Activated CD4-positive, CD25-positive, alpha-beta regulatory T cell (primary cell): ENCODE measurements at places on chromosomes 5 and 9.

DNA sequence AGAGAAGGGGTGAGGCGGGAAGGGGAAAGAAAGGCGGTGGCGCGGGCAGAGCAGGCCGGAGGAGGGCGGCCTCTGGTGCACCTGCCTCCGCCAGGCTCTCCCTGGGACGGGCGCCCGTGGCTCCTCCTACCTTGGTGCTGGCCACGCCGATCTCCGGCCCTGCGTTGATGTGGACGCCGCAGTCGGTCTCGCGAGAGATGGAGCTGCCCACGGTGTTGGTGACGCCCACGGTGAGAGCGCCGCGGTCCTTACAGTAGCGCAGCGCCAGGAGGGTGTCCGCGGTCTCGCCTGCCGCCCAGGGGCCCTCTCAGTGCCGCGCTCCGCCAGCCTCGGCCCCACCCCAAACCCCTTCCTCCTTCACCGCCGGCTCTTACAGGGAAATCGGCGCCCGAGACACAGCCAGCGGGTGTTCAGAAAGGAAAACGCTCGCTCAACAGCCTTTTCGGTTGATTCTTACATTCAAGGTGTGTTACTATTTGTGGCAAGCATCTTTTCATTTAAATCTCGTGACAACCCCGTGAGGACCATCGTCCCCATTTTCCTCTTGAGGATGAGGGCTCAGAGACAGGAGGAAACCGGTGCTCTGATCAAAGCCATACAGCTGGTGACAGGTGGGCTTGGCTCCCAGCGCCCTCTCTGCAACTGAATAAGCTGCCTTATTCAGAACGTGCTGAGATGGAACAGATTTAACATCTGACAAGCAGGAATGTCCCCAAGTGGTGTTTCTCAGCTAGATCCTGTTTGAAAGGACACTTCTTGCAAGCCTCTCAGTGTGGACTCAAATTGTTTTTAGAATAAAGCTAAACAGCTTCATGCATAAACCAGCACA is 22.0 kb upstream of the MAPK9 start:
- DNase-seq: peak; percentile 11

GRCh38 chr9:131276891-131277286 is 579 bp upstream of the FAM78A start:
- no peak for DNase-seq

- DNase-seq: no peak
Measured at GRCh38 chr9:2163231-2163885, 148.2 kb downstream of the SMARCA2 start.

DNA sequence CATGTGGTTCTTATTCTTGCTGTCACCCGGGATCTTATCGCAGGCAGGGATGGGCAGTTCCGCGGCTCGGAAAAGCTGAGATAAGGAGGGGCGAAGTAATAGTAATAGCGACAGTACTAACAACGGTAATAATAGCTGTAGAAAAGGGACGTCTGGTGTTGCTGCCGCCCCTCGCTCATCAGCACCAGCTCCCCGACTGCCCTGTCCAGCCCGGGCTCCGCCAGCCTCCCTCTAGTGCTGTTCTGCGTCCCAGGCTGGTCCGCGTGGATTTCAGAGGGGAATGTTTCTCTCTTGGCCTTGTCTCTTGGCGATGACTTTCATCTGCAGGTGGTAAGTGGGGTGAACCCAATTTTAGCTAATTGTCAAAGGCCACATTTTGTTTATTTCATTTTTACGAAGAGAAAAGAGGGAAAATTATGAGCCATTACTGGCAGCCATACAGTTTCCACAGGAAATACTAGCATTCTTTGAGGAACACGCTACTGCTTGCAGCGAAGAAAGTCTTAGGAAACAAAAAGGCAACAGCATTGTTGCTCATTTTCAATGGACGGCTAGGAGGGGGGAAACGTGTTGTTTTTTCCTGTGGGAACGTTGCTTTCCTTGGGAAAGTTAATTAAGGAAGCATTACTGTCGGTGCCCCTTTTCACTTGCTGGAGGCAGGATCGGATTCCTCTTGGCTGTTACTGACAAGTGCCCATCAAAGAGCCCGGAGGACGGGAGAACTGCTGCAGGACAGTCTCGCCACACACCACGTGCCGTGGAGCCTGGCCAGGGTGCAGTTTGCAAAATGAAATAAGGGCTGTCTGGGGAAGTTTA is 762 bp downstream of the SNCAIP start:
- DNase-seq: no peak

- DNase-seq: no peak
Measured at GRCh38 chr5:90173299-90174030, 236.1 kb downstream of the CETN3 start.

DNA sequence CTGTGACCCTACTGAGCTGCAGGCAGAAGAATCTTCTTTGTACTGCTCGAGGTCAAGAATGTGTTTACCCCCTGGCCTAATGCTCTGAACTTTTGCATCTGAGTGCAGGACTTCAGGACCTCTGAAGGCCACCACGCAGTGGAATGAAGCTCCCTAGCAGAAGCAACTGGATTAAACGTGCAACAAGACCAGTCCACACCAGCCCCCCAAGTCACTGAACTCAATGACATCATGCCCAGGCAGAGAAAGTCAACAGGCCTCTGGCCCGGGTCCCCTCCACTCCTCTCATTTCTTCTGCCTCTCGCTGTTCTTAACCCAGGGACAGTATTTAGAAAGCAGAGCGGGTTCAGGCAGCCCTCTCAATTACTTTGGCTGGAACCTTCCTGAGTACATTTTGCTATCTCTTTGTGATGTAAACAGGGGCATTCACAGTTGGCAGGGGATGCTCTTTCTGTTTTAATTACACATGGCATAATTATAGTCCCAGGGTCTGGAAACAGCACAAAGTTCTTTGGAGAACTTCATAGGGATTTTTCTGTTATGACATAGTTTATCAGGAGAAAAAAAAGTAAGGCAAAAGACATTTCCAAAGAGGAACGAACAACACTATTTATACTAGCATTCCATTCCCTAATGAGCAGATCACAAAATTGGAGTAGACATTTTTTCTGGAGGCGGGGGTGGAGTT is 108.2 kb upstream of the SPATA31D4 start:
- DNase-seq: no peak

DNA sequence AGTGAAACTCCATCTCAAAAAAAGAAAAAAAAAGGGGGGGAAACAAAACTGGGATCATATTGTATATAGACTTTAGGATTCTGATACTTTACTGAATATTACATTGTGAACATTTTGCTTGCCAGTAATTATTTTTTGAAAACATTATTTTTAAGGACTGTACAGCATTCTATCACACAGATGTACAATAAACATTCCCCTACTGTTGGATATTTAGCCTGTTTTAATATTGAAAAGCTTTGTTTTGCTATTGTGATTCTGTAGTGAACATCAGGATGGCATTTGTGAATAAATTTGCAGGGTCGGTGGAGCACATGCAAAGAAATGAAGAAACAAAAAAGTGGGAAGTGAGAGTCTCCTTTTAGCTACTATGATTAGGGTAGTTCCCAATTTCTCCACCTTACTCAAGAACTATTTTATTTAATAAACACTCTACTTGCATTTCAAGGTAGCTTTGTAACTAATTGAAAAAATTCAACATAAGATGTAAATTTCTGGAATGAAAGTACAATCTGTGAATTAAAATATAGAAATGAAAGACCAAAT is 18.7 kb downstream of the RASGRF2 start:
- no peak for DNase-seq

- no peak for DNase-seq
Measured at GRCh38 chr5:167730121-167730520, 561.3 kb upstream of the WWC1 start.

GRCh38 chr9:86782831-86783230 is 164.5 kb downstream of the GAS1 start:
- no peak for DNase-seq

DNA sequence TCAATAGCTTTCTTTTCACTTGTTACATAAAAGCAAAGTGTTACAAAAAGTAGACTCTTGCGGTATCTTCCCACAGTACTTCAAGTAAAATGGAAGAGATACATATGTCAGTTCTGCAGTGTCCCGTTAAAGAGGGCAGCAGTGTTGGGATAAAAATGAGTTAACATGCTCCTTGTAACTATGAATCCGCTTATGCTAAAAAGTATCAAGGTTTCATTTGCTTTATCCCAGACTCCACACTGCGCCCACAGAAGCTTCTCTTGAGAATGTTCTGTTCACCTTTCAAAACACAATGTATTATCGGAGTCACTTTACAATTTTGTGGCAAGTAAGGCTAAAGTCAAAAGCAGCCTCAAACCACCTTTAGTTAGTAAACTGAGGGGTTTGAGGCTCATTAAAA is 790 bp downstream of the PTAR1 start:
- DNase-seq: no peak

GRCh38 chr9:98108531-98109031 is 10.4 kb downstream of the TRIM14 start:
- DNase-seq: no peak

DNA sequence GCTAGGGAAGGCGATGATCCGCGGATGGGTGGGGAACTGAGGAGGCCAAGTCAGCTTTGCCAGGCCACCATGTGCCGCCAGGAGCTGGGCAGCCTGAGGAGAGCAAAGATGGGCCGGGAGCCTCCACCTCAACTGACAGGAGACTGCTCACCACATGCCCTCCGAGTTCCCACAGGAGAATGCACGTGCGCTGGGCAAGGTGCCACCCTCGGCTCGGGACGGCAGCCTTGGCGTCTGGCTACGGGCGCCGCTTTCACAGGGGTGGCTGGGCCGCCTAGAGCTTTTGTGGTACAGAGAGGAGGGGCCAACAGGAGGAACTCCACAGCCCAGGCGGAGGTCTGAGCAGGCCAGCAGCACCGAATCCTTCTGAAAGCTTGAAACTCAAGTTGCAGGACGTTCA is 5.3 kb upstream of the TBC1D9B start:
- no peak for DNase-seq

DNA sequence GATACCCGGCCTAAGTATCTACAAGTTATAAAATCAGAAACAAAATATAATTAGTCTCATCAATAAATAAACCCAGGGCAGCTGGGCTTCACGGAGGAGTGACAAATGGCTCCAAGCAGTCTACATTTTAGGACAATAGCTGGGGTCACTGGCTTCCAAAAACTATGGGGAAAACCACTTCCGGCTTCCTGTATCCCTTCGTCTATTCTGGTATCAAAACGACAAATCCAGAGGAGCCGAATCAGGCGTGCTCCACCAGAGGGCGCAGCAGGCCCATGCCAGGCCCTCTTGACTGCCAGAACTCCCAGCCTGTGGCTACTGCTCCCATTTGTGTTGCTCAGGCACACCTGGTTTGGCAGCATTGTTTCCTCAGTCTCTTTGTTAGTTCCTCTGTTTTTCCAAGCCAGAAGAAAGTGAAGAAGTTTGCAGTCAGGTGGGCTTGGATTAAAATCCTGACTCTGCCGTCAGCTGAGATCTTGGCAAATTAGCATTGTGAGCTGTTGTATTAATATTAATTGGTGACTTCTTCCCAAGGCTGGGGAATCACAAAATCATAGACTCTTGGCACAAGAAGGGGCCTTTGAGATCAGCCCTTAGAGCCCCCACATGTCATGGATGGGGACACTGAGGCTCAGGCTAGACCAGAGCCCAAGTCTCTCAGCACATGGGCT is 11.6 kb upstream of the RAB14 start:
- DNase-seq: peak; percentile 26

DNA sequence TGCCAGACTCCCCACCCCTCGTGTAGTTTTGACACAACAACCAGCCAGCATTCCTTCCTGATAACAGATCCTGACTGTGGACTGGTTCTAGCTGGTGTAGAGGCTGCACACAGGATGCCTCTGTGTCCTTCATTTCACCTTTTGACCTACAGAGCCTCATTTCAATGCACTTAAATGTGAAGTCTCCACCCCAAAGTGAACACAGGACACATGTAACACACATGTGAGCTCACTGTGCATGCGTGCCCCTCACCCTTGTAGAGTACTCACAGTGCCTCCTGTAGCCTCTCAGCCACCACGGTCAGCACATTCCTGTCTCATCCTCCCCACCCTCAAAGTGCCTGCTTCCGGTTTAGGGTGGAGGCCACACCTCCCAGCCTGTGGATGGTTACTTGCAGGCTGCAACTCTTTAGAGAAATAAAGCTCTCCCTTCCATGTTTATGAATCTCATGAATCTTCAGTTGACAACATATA is 11.6 kb upstream of the NKD2 start:
- DNase-seq: no peak

- DNase-seq: no peak
Measured at GRCh38 chr5:99763021-99763774, 772.0 kb upstream of the FAM174A start.

GRCh38 chr5:55624841-55625588 is 87.1 kb downstream of the SLC38A9 start:
- no peak for DNase-seq

GRCh38 chr9:87226896-87227295 is 270.8 kb upstream of the DAPK1 start:
- DNase-seq: no peak

DNA sequence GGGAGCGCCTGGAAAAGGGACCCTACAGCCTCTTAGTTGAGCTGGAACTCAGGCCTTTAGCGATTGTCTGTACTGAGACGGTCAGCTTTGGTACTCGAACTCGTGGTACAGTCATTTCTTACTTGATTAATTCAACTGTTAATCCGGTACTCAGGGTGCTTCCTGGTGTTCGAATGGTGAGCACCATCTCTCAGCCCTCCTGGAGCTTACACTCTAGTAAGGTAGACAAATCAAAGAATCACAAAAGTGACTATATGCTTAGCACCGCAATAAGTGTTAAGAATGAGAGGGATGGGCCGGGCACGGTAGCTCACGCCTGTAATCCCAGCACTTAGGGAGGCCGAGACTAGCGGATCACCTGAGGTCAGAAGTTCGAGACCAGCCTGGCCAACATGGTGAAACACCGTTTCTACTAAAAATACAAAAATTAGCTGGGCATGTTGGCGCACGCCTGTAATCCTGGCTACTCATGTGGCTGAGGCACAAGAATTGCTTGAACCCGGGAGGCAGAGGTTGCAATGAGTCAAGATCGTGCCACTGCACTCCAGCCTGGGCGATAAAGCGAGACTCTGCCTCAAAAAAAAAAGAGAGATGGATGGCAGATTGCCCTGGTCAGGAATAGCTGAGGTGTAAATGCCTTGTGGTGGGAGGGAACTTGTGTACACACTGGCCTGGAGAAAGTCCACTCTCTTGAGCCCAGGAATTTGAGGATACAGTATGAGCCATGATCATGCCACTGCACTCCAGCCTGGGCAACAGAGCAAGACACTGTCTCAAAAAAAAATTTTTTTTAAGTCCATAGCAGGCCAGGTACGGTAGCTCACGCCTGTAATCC is 981 bp downstream of the TCOF1 start:
- no peak for DNase-seq

GRCh38 chr5:154193283-154193682 is 2.8 kb downstream of the GALNT10 start:
- DNase-seq: no peak

DNA sequence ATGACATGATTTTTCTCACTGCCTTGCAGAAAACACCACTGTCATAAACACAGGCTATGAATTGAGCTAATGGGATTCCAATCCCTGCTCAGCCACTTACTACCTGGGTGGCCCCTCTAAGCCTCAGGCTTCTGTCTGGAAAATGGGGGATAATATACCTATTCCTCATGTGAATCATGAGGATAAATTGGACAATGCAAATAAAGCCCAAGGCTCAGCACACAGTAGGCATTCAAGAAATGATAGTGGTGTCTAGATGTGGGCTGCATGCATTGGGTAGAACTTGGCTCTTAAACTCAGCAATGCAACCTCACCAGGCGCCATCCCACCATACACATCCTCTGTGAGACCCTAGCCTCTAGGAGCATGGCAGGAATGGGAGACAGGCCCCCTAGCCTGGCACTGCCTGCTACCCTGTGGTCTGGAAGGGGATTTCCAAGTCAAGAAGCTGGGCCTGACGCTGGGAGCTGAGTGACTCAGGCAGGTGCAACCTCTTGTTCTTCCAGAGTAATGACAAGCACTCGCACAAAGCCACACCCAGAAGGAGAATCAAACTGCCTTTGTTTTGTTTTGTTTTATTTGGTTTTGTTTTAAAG is 2.3 kb upstream of the TNIP1 start:
- DNase-seq: peak; percentile 16
